ENCODE measurements at places on chromosomes 5 and 9.

DNA sequence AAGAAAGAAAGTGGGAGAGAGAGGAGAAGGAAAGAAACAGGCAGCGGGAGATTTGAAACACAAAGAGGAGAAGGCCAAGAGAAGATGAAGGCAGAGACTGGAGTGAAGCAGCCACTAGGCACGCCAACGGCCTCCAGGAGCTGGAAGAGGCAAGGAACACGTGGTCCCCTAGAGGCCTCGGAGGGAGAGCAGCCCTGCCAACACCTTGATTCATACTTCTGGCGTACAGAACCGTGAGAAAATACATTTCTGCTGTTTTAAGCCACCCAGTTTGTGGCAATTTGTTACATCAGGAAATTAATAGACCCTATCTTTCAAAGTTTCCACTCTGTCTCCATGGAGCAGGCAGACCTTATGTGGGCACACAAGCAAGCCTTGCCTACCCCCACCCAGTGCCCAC is 133.4 kb downstream of the ACTL7B start:
- peak; percentile 63 for DNase-seq

GRCh38 chr5:85647349-85648127 is 970.2 kb upstream of the COX7C start:
- DNase-seq, result no peak

DNA sequence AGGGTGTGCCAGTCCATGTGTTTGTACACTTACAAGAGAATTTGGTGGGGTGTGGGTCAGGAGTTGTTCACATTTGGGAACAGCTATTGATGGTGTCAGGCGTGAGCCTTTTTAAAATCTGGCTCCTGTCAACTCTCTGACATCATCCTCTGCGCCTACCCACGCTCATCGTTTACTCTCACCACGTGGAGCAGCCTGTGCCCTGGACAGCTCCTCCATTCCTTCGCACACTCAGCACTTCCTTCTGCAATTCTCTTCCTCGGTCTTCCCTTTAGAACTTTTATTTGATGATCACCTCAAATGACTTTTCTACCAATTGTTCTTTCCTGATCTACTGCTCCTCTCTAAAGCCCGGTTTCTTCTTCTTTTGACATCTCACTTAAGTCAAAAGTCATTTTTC is 42.1 kb upstream of the GNAQ start:
- DNase-seq, result no peak

DNA sequence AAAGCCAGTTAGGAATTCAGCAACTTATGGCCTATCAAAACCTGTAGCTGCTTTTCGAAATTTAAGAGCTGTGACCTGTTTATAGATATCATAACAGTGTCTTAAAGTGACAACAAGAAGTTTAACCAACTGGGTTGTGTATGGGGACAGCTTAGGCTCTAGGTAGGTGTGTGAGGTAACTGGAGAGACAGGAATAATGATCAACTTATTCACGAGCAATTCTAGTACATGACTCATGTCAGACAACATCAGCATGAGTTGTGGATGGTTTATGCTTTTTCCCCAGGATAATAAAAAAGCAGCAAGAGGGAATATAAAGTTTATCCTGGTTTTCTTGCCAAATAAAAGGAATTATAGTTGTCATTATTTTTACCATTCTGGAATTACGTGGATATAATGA is 88.6 kb downstream of the GDNF start:
- peak; percentile 59 for DNase-seq

- DNase-seq, result no peak
Observed at GRCh38 chr5:128668921-128669320, 130.9 kb upstream of the FBN2 start.

GRCh38 chr5:93193431-93194347 is 387.3 kb downstream of the NR2F1-AS1 start:
- peak; percentile 17 for DNase-seq

DNA sequence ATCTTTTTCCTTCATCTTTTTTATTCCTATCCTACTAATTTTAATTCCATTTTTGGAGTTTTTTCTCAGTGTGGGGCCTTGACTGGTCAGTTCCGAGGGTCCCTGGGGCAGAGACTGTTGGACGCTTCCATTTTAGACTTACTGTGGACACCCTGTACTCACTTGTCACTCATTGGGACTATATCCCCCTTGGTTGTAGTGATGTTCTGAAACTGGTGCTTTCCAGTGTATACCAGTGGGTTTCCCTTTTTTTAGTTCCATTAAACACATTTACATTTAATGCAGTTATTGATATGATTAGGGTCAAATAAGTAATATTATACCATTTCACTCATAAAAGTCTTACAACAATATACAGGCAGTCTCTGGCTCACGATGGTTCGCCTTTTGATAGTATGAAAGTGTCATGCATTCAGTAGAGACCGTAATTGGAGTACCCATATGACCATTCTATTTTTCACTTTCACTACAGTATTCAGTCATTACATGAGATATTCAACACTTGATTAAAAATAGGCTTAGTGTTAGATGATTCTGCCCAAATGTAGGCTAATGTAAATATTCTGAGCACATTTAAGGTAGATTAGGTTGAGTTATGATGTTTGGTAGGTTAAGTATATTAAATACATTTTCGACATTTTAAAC is 46.0 kb downstream of the CNOT6 start:
- DNase-seq, result no peak

DNA sequence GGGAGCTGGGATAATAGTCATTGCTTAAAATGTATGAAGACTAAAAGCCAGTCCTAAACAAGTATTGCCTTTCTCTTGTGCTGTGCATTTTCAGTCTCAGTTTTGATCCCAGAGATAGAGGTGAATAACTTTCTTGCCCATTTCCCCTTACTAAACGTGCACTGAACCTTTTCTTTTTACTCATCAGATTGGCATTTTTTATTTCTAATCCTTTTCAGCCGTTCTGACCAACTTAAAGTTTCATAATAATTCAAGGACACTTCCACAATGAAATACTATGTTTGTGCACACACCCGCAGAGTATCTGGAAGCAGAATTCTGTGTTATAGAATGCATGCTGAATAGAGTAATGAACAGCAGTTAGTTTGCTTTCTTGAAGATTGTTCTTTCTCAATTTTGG is 343.6 kb downstream of the LRRC70 start:
- DNase-seq, result no peak

- DNase-seq, result no peak
Observed at GRCh38 chr5:159503236-159503635, 172.9 kb upstream of the IL12B start.

DNA sequence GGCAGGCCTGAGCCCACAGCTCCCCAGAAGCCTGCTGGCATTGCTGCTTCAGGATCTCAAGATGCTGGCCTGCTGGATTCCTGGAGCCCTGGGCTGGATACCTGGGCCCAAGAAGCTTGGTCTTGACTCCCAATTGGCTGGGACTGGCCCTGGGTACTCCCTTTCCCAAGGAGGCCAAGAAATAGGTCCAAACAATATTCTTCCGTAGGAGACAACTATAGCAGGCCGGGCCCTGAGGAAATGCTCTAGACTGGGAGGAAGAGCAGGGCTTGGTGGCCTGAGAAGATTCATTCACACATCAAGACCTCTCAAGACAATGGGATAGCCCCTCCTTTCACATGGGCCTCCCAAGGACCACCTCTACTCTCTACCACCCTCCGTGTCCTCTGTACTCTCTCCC is 7.9 kb downstream of the CSF2 start:
- no peak for DNase-seq

GRCh38 chr5:43313035-43313853 is at the start of gene HMGCS1:
Gene HMGCS1 (minus strand): TSS chr5:43313412. CDS start chr5:43298965, 14,447 bp downstream.
- DNase-seq, result peak; percentile 100
